ENCODE measurements at places on chromosomes 11 and 22.

- DNase-seq: no peak
These were observed 17.8 kb upstream of the TTC12 start for GRCh38 chr11:113296447-113297205.

DNA sequence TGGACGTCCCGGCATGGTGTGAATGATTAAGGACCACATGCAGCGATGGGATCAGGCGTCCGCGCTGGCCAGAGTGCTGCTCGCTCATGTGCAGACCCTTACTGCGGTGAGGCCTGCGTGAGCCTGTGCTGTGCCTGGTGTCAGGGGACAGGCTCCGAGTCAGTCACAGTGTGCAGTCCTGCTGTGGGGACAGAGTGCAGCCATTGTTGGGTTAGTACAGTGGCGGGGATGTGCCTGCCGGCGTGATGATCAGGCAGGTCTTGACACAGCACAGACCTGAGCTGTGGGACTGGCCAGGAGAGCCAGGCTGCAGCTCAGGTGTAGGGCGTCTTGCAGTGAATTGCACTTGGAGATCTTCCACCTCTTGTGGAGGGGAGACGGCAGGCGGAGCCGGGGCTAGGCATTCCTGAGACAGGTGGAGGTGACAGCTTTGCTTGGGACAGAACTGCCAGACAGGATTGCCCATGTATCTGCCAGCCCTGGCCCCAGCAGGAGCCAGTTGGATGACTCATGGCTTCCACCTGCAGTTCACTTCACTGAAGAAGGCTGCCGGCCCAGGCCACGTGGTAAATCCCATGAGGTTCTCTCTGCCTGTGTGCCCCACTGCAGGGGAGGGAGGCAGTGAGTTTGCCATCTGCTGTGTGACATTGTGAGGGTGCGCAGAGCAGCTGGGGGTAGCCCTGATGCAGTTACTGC is 17.3 kb downstream of the TRMU start:
- DNase-seq: no peak

- DNase-seq: no peak
These were observed 6.9 kb downstream of the C22orf39 start for GRCh38 chr22:19440411-19441195.

DNA sequence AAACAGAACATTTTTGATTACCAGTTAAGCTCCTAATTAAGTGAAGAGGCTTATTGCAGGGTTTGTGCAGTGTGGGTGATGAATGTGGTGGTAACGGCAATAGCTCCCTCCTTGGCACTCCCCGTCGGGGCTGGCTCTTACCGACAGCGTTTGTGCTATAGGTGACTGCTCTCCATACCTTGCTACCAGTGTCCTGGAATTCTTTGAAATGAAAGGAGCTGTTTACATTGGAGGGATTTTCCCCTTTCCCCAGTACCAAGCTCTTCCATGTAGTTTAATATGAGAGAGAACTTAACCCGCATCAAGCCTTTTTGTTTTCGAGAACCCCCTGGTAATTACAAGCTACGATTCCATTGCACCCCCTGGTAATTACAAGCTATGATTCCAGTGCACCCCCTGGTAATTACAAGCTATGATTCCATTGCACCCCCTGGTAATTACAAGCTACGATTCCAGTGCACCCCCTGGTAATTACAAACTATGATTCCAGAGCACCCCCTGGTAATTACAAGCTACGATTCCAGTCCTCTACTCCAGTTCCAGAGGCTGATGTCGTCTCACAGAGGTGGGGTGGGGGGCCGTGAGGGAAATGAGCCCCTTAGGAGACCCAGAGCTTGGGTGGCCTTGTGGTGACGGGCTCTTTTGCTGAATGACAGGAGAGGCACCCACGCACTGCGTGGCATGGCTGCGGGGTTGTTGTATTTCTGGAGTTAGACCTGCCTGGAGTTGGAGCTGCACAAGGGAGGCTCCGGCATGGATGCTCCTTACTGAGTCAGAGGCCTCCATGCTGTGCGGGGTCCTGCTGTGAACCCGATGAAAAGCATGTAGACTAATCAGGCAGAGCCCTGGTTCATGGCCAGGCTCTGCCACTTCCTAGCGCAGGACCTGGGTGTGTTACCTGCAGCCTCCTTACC is 205.3 kb downstream of the TBC1D22A start:
- DNase-seq: no peak

DNA sequence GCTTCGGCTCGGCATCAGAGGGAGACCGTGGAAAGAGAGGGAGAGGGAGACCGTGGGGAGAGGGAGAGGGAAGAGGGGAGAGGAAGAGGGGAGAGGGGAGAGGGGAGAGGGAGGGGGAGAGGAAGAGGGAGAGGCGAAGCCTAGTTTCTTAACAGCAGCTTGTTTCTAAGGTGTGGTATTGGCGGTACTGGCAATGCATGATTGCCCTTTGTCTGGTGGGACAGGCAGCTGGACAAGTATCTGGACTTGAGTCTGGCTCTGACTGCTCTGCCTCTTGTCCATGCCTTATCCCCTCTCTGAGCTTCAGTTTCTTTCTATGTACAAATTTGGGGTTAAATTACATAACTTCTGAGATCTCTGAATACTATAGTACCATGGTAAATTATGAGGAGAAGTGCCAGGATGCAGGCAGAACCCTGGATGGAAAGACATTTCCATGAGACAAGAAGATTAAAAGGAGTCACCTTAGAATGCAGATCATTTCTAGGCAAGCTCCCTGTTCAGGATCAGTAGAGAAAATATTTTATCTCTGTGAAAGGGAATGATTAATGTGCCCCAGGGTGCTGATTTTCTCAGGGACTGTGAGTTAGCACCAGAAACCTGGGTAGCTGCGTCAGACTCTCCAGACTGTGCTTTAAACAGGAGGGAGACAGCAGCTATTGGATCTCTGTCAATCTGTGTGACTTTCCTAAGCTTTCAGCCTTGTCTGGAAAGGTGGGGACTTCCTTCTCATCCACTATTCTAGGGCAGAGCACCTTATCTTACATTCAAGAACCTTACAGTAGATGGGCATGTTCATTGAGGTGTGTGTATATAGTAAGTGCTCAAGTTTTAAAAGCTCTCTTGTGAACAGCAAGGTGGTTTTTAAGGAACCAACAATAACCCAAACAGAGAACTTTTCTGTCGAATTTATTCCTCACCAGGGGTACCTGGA is 31.9 kb upstream of the CCDC90B start:
- no peak for DNase-seq

GRCh38 chr11:122642971-122643370 is 12.6 kb upstream of the UBASH3B start:
- no peak for DNase-seq

DNA sequence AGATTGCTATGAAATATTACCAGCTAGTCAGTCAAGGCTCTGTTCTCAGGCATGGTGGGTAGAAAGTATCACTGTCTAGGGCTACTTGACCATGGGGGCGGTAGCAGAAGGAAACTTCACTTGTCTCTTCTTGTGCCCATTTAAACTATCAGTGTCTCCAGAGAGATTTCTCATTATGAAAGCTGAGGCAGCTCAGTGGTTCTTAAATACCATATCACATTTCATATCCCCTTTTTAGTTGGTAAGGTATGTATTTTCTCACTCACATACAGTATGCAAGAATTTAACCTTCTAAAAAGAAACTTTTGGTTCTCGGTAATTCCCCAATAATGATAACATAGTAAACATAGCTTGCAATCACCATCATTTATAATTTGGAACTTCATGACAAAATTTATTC is 1180.0 kb upstream of the TENM4 start:
- no peak for DNase-seq

DNA sequence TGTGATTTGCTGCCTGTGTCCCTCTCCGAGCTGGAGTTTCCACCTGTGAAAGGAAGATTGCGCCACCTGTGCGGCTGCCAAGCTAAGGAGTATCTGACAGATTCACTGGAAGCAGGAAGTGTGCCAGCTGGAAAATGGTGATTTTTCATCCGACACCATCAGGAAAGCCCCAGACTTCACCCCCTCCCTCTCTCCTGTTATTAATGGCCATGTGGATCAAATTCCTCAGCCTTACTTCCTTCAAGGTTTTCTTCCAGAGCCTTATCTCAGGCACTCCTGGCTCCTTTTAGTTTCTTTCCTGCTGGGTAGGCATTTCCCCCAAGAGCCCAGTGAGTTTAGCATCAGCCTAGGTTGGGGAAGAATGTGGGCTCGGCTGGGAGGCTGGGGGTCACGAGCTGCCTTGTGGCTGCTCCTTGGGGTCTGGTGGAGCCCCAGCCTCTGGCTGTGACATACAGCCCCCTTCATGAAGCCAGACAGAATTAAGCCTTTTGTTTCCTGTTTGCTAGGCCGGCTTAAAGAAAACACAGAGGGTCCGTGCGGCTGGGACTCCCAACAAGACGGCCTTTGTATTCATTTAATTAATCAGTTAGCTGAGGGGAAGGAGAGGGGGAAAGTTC is 37.1 kb downstream of the PKNOX2 start:
- DNase-seq: no peak

GRCh38 chr11:13875643-13876042 is 86.9 kb upstream of the SPON1 start:
- DNase-seq: no peak

DNA sequence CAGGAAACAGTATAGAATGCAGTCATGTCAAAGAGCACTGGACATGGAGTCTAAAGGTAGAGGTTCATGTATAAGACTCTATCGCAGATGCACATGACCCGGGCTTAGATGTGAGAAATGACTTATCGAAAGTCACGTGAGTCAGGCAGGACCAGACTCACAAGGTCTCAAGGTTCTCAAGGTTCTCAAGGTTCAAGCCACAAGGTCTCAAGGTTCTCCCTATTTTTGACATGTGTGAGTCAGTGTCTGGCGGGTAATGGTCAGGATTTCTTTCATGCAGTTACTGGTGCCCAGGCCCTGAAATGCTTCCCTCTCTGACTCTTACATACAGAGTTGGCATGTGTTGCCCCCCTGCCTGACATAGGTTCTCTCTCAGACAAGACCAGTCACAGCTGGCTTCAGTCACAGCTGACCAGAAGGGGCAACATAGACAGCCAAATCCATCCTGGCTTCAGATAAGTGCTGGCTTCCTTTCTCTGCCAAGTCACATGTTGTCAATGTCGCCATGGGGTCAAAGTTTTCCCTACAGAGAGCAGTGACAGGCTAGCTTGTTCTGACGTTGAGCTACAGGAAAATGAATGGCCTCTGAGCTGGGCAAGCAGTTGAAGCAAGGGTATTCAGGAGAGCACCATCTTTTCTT is 10.1 kb downstream of the CSRP3 start:
- DNase-seq: no peak

GRCh38 chr11:46625406-46625805 is 8.1 kb downstream of the ATG13 start:
- DNase-seq: no peak

GRCh38 chr11:34331736-34332135 is 26.1 kb downstream of the ABTB2 start:
- DNase-seq: no peak

DNA sequence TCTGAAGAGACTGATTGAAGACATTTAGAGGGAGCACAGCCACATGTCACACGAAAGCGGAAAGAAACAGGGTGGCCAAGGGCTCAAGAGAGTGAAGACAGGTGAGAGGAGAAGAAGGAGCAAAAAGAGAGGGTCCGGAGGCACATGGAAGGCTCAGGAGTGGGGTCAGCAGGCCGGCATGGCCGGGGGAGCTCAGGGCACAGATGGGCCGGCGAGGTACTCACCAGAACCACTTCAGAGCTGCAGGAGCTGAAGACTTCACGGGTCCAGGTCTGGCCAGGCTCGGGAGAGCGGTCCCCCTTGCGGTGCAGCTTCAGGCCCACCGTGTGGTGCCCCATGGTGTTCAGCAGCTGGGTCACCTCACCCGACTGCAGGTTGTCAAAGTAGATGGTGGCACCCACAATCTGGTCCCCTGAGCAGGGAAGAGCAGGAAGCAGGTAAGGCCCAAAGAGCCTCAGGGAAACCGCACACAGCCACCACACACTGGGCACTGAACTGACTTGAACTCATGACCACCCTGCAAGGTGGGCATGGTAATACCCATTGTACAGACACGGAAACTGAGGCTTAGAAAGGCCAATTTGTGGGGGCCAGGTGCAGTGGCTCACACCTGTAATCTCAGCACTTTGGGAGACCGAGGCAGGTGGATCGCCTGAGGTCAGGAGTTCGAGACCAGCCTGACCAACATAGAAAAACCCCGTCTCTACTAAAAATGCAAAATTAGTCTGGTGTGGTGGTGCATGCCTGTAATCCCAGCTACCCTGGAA is 11.6 kb downstream of the AHNAK start:
- DNase-seq: no peak

- DNase-seq: no peak
These were observed 10.7 kb downstream of the STIM1 start for GRCh38 chr11:3866206-3866605.

DNA sequence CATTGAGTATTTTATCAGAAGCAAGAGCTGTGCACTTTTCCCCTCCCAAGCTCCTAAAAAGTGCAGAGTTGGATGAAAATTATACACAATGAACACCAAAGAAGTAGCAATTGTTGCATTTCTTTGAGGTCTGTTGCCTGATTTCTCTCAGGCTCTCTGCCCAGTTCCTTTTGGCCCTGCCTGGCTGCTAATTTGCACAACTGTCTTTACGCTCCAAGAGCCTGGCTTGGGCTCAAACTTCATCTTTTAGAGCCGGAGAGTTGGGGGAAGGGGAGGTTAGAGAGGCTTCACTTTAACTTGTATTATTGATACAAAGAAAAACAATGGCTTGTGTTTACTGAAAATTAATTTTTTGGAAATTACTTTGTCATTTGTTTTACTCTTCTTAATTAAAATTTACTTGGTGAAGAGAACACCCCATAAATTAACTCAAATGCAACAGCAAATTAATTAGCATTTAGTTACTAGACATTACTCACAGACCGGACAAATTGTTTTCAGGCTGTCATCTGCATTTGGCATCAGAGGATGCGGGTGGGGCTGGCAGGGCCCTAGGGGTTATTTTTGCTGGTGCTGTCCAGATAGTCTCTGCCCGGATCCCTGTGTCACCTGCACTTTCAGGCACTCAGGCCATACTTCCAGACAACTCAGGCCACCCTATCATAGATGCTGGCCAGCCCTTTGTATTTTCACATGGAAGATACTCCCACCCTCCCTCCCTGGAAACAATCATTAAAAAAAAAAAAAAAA is 407.3 kb downstream of the NXPE2 start:
- no peak for DNase-seq

DNA sequence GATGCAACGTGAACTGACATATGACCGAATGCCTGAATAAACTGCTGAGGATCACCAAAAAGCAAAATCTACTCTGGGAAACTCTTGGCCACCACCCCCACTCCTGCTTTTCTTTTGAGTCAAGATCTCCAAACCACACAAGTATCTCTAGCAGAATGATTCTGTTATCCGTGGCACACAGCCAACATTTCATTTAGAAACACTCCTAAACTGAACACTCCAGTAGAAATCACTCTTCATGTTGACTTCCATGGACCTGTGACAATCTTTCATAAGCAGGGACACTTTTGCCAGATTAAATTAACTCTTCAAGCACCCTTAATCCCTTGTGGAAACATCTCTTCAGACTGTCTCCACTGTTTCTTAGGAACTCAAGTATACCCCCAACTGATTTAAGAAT is 44.4 kb downstream of the VSIG10L2 start:
- no peak for DNase-seq
